Aorta (tissue), 5 donors: ENCODE measurements at places on chromosomes 2 and 18. TPM values are rescaled to one million over a fixed set of nuclear protein-coding genes. Genes with fewer than 3 reads are reported as not detected.

The DSG2 gene
- total RNA-seq = 4.7 TPM

- no peaks in the 10 kb centered on the region for H3K4me1 ChIP-seq
- DNase-seq = no peak
- no peaks in the 10 kb centered on the region for H3K36me3 ChIP-seq
- H3K27ac ChIP-seq = no peak overlapping the region
These were observed 219.9 kb upstream of the FBXO11 start for GRCh38 chr2:48126162-48126561.

DNA sequence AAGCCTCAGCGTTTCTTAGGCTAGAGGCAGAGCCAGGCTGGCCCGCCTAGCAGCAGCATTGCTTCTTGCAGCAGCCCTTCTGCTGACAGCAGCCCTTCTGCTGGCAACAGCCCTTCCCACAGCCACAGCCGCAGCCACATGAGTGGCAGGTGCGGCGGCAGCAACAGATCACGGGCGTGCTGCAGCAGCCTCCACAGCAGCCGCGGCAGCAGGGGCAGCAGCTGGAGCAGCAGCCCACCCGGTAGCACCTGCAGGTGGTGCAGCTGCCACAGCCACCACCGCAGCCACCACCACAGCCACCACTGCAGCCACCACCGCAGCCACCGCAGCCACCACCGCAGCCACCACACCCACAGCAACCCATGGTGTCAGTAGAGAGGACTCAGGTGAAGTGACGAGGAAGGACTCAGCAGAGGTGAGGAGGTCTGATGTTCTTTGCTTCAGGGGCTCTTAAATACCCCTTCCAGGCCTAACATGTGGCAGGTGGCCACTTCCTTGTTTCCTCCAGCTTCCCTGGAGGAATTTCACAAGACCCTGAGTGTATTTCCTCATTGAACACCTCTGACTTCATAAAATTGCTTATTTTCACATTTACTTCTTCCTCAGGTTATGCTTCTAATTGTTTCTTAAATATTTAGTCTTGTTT lies at the start of gene SCYGR6:
TSS of gene SCYGR6 (minus strand) at position 364 of the 646 bp plus-strand sequence. CDS start at position 364, 0 bp downstream.
- H3K36me3 ChIP-seq = no peaks in the 10 kb centered on the region
- no peaks in the 10 kb centered on the region for H3K4me1 ChIP-seq
- no peaks in the 10 kb centered on the region for H3K27me3 ChIP-seq
- no peak within 1 kb of the TSS for H3K27ac ChIP-seq
- DNase-seq = no peak

DNA sequence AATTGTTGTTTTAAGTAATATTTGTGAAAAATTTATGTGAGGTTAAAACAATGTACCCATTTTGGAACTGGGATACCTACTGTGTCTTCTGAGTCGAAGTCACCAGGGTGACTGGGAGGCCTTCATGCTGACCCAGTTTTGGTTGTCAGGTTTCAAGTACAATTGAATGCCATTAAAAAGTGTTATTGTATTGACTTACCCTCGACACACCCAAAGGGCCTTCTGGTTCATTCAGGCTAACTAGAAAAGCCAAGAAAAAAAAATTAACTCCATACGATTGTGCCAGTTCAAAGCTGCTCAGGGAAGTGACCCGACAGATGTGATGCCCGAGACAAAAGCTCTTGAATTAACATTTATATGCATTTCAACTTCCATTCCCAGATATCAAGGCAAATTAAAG lies 190.0 kb downstream of the ST6GAL2 start:
- no peak overlapping the region for H3K4me3 ChIP-seq
- H3K36me3 ChIP-seq = no peaks in the 10 kb centered on the region
- H3K4me1 ChIP-seq = no peaks in the 10 kb centered on the region
- no peak for DNase-seq
- no peak overlapping the region for H3K27ac ChIP-seq

- DNase-seq = no peak
- H3K36me3 ChIP-seq = no peaks in the 10 kb centered on the region
- no peak overlapping the region for H3K4me3 ChIP-seq
- H3K4me1 ChIP-seq = peaks cover 9% of the 10 kb centered on the region
- H3K27me3 ChIP-seq = no peaks in the 10 kb centered on the region
These were observed 180.6 kb upstream of the EPAS1 start for GRCh38 chr2:46116553-46116991.

DNA sequence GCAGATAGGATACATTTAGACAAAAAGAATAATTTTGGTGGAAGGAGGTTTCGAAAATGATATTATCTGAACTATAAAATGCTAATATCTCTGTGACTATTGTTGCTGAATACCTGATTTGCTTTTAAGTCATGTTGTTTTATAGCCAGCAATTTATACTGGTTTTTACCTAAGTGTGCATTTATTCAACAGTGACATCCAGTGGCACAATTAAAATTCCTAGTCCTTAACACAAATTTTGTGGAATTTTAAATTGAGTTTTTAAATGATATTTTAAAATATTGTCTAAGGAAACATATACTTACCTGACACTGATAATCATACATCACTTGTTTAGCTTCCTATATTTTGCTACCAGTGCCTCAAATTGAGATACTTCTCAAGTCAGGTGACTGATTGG lies 144.8 kb downstream of the ARHGAP28 start:
- DNase-seq = no peak
- no peaks in the 10 kb centered on the region for H3K4me1 ChIP-seq
- H3K36me3 ChIP-seq = no peaks in the 10 kb centered on the region
- no peak overlapping the region for H3K27ac ChIP-seq

DNA sequence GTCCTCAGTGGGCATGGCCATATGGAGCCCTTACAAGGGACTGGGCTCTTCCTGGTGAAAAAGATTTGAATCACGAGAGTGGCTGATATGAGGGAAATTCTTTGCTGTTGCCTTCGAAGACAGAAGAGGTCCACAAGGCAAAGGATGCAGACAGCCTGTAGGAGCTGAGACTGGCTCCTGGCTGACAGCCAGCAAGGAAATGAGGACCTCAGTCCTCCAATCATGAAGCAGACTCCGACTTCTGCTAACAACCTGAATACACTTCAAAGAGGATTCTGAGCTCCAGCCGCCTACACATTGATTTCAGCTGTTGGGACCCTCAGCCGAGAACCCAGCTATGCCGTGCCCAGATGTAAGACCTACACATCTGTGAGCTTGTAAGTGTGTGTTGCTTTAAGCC lies 3.0 kb upstream of the ST8SIA5 start:
- H3K27ac ChIP-seq = no peak overlapping the region
- no peaks in the 10 kb centered on the region for H3K27me3 ChIP-seq
- no peaks in the 10 kb centered on the region for H3K4me1 ChIP-seq
- H3K36me3 ChIP-seq = no peaks in the 10 kb centered on the region
- H3K4me3 ChIP-seq = no peak overlapping the region
